ENCODE measurements at places on chromosomes 11 and 22. TPM values are rescaled to one million over a fixed set of nuclear protein-coding genes. Genes with fewer than 3 reads are reported as not detected.

The PHETA2 gene
- 15.4 TPM for total RNA-seq

The KIAA1671 gene
- total RNA-seq, result 10.6 TPM

The APOA5 gene
- not detected for total RNA-seq

The CNIH2 gene
- total RNA-seq, result not detected

The CYTH4 gene
- 44.8 TPM for total RNA-seq

The PLEKHB1 gene
- 5.5 TPM for total RNA-seq

The CHRNA10 gene
- 1.7 TPM for total RNA-seq

The AMPD3 gene
- total RNA-seq, result 6.0 TPM

The CTSD gene
- total RNA-seq, result 64.8 TPM

All from umbilical cord (tissue), 2 donors.